ENCODE measurements at places on chromosomes 6 and 20.

DNA sequence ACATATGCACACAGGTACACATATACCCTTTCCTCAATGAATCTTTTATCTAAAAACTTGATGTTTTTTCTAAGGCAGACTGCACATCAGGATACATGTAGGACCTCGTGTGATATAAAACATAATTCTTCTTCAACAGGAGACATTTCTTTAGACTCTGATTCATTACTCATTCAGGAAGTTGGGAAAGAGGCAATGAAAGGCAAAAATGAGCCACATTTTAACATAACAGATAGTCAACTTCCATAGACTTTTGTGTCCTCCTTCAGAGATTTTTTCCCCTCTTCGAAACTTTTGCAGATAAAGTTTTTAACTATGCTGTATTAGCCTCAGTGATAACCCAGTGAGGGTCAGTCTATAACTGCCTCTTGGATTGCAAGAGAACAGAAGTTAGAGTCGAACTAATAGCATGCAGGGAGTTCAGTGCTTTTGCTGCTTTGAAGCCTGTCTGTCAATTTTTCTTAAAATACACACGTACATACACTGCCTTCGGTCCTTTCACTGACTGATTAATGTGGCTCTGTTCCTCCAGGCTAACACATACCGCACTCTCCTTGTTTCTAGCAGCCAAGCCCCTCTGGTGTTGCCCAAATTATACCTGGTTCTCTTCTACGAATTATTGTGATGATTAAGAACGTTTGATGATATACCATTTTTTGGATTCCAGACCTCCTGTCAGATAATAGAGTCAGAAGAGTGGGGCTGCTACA, 562.5 kb upstream of the MAP3K7 start:
- DNase-seq = no peak

GRCh38 chr6:139135578-139136545, 982 bp downstream of the HECA start:
- peak; percentile 80 for DNase-seq

GRCh38 chr6:6556738-6557503, 31.6 kb upstream of the LY86 start:
- DNase-seq = peak; percentile 71

DNA sequence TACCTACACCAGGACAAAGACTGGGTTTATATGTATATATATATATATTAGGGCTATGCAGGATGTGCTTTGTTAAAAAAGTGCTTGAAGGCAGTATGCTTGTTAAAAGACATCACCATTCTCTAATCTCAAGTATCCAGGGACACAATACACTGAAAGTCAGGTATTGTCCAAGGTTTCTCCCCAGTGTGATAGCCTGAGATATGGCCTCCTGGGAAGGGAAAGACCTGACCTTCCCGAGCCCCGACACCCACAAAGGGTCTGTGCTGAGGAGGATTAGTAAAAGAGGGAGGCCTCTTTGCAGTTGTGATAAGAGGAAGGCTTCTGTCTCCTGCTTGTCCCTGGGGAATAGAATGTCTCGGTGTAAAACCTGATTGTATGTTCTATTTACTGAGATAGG, 156.9 kb downstream of the GPX5 start:
- DNase-seq = no peak

- no peak for DNase-seq
These were observed 25.8 kb downstream of the SERPINB9 start for GRCh38 chr6:2877057-2877882.

DNA sequence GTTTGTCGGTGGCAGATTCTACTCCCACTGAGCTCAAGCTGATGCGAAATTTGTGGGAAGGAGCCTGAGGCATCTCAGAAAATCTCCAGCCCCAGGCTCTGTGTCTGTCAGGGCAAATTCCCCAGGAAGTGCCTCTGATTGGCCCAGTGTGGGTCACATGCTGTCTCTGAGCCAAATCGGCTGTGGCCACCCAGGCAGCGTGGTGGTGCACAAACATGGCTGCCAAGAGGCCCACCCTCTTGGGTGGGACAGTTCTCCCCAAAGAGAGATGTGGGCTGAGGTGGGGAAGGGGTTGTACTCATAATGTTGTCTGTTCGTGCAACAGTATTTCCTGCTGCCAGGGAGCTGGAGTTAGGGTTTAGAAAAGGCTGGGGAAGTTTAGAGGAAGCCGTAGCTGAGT, 130.6 kb downstream of the BMP7 start:
- DNase-seq = no peak

- no peak for DNase-seq
These were observed 93.7 kb downstream of the UBE3D start for GRCh38 chr6:82971877-82972460.

GRCh38 chr6:40346246-40346645, 240.9 kb downstream of the LRFN2 start:
- no peak for DNase-seq

GRCh38 chr6:117919275-117919674, 12.2 kb downstream of the SLC35F1 start:
- DNase-seq = no peak

DNA sequence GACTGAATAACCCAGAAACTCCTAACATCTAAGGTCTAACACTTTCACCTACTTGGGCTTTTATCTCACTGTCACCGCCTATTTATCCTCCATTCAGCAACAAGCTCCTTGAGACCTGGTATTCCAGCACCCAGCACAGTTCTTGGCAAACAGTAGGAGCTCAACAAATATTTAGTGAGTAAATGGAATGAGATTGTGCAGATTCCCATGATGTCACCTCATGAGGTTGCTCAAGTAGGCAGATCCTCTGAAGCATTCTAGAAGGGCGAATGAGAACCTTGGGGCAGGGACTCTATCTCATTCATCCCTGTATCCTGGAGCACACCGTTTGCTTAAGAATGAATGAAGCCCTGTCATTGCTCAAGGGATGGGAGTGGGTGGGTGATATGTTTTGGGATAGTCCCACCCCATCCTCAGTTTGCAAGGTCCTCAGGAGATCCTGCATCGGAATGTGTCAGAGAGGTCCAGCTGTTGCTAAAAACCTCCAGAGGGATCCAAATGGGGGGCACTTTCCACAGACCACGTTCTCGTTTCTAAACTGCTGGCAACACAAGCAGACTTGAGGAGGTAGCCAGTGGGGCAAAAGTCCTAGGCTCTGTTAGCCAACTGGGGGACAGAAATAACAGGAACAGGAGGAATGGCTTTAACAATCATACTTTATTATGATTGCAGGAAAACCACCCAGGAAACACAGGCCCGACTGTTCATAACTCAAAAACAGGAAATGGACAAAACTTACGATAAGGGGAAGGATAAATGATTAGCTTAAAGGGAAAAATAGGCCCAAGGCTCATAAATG, 42.0 kb downstream of the EDN1 start:
- no peak for DNase-seq

Measured in activated naive CD4-positive, alpha-beta T cell treated with anti-CD3 and anti-CD28 coated beads, Interleukin-2, amount 10 ng/mL, durations not matched to agents 7 days and 5 days (primary cell).